ENCODE measurements at places on chromosomes 12 and 14. TPM values are rescaled to one million over a fixed set of nuclear protein-coding genes. Genes with fewer than 3 reads are reported as not detected.

GRCh38 chr14:52380294-52380693 is 66.2 kb downstream of the PTGER2 start:
- DNase-seq = no peak

DNA sequence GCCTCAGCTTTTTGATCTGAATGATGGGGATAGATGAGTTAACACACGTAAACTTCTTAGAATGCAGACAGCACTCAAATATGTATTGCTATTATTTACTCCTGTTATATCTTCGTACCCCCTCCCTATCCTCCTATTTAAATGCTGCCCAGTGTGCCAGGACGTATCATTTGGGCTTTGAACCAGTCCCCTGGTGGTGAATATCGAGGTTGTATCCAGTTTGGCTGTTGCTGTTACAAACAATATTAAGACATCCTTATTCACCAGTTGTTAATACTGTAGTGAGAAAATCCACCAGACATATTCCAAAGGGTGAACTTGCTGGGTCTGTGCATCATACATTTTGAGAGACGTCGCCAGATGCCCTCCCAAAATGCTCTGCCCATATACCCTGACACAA is 51.5 kb upstream of the FOXN3 start:
- no peak for DNase-seq

DNA sequence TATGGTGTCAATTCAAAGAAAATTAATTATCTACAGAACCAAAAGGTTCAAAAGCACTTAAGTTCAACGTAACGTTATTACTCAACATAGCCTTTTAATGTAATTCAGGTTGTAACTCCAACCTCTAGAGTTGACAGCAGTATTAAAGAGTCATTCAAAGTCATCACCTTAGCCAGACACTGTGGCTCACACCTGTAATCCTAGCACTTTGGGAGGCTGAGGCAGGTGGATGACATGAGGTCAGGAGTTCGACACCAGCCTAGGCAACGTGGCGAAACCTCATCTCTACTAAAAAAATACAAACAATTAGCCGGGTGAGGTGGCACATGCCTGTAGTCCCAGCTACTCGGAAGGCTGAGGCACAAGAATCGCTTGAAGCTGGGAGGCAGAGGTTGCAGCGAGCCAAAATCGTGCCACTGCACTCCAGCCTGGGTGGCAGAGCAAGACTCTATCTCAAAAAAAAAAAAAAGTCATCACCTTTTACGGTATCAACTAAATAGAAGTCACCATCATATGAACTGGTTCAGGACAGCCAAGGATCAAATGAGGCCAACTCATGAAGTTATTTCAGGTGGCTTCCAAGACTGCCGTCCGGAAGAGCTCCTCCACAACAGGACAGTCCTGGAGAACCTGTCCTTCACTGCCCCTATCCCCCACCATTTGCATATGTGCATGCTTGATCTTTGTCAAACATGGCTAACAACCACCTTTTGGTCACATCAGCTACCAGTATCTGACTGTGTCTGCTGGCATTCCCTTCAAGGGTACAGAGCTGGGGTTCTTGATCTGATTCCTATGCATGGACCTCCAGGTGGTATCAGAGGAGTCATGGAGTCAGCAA is 4.2 kb downstream of the PPTC7 start:
- DNase-seq = no peak

POTEM gene
- total RNA-seq = not detected

TCTN2 gene
- total RNA-seq = 7.2 TPM

PPP4R4 gene
- total RNA-seq = 9.6 TPM

SLC5A8 gene
- 0.11 TPM for total RNA-seq

EML1 gene
- total RNA-seq = 32.9 TPM

DNA sequence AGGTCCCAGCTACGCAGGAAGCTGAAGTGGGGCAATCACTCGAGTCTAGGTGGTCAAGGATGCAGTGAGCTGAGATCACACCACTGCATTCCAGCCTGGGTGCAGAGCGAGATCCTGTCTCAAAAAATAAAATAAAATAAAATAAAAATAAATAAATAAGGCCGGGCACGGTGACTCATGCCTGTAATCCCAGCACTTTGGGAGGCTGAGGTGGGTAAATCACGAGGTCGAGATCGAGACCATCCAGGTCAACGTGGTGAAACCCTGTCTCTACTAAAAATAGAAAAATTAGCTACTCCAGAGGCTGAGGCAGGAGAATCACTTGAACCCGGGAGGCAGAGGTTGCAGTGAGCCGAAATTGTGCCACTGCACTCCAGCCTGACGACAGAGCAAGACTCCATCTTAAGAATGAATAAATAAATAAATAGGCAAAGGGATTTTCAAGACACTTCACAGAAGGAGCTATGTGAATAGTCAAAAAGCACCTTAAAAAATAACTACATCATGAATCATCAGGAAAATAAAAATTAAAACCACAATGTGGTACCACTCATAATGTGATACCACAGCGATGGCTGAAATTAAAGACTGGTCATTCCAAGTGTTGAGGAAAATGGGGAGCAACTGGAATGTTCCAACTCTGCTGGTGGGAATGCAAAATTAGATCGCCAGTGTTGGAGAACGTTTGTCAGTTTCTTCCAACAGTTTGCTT is 92.9 kb upstream of the TBX3 start:
- no peak for DNase-seq

GARIN6 gene
- not detected for total RNA-seq

GRCh38 chr14:72600551-72601330 is 293.2 kb downstream of the DPF3 start:
- DNase-seq = no peak

Data from H1 (cell line).